ENCODE measurements at places on chromosomes 12 and 14.

GRCh38 chr12:95884998-95885397 is 26.2 kb downstream of the SNRPF start:
- no peak for DNase-seq

DNA sequence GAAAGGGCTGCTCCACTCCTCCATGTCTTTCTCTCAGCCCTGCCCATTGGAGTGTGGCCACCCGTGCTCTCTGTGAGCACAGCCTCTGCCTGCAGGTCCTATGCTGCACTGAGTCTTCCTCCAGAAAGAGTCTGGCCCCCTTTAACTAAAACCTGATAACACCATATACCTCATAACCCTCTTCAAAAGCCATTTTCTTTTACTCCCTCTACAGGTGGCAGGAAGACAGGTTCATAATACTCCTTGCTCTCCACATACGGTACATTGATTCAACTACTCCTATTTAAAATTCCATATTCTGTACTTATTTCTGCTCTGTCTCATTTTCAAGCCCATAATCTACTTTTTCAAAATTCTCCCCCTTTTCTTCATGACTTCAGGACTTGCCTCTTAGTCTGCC is 144.0 kb downstream of the HELB start:
- DNase-seq: no peak

GRCh38 chr14:103872481-103873113 is 25.2 kb upstream of the PPP1R13B start:
- DNase-seq: no peak

GRCh38 chr12:54383041-54383609 is 1.4 kb downstream of the ZNF385A start:
- no peak for DNase-seq

GRCh38 chr12:112017041-112017440 is 3.8 kb downstream of the ERP29 start:
- no peak for DNase-seq

- DNase-seq: no peak
Observed at GRCh38 chr14:37673439-37673838, 78.0 kb downstream of the TTC6 start.

- no peak for DNase-seq
Observed at GRCh38 chr14:59254911-59255545, 66.6 kb downstream of the DAAM1 start.

DNA sequence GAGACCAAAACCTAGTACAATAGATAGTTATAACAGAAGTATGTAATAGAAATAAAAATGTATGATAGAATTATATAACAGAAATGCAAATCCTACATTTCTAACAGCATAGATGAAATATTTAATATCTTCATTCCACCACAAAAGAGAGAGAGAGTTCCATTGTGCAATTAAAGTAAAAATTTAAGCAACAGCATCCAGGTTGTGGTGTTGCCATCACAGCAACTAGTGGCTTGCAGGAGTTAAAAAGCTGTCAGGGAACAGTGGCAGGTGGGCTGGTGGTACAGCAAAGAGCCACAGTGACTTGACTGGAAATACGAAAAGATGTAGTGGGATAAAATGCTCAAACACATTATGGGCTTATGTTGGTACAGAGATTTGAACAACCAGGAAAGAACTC is 57.1 kb upstream of the MDM1 start:
- no peak for DNase-seq

- DNase-seq: no peak
Observed at GRCh38 chr12:93005928-93006392, 76.9 kb upstream of the EEA1 start.

- DNase-seq: no peak
Observed at GRCh38 chr12:5954661-5955060, 9.6 kb upstream of the ANO2 start.

DNA sequence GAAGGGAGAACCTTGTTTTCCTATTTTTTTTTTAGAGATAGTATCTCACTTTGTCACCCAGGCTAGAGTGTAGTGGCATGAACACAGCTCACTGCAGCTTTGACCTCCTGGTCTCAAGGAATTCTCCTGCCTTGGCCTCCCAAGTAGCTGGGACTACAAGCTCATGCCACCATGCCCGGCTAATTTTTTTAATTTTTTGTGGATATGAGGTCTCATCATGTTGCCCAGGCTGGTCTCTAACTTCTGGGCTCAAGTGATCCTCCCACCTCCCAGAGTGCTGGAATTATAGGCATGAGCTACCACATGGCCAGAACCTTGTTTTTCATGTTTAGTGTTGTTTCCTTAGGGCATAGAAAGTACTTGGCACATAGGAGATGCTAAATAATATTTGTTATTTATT is 13.5 kb downstream of the MANSC1 start:
- no peak for DNase-seq

DNA sequence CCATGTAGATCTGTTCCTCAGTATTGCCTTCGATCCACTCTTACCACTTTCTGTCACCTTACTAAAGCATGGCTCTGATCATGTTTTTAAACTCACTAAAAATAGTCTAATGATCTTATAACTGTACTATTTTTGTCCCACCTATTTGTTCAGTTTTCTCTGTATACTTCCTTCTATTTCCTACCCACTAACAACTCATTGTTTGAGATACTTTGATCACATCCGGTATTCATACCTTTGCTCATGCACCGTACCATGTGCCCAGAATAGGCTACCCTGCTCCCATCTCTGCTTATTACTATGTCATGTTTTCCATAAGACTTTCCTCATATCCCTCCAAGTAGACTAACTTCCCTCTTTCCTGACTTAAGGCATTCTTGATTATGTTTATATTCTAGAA is 128.6 kb downstream of the MED13L start:
- no peak for DNase-seq

GRCh38 chr12:13165617-13166041 is 30.9 kb upstream of the EMP1 start:
- DNase-seq: peak; percentile 62

GRCh38 chr14:77006132-77006531 is 22.4 kb downstream of the IRF2BPL start:
- DNase-seq: no peak

DNA sequence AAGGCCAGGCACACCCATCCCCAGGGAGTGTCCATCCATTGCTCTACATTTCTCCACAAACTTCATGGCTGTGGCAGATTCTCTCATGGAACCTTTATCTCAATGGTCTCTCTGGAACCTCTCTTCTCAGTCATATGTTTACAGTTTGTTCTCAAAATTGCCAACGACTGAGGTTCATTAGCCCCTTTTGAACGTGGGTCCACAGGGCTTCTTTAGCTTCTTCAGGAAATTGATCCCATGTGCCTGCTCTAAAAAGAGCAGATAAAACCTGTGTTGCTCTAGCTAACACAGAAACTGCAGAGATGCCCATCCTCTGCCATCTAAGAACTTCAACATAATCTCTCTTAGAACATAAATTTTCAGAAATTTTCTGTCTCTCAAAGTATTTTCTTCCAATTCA is at the start of gene OR6C4:
Gene OR6C4 (plus strand): TSS at position 301 of the 400 bp plus-strand sequence. CDS start 1,625 bp downstream, outside the sequence.
- no peak for DNase-seq

GRCh38 chr12:92926549-92926948 is 2.5 kb downstream of the EEA1 start:
- DNase-seq: no peak

DNA sequence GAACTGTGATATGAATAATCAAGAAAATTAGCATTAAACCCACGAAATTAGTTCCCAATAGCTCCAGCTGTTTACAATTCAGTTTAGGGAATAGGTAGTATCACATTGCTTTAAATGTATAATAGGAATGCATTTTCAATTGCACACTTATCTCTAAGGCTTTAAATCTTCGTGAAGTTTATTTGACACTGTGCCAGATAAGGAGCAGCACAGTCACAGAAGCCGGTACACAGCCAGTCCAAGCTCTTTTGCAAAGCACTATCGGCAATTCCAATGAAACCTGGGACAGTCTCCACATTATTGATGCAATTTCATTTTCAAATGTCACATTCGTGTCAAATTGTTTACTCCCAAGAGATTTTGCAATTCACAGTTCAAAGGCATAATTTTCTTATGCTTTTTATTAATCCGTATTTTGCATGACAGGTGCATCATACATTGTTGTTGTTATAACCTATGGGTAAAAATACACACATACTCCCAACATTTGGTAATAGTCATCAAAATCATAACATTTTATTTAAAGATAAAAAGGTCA is 602.8 kb downstream of the RPS29 start:
- no peak for DNase-seq

GRCh38 chr12:52213564-52214420 is 19.3 kb upstream of the KRT7 start:
- DNase-seq: peak; percentile 84

- peak; percentile 71 for DNase-seq
Observed at GRCh38 chr14:93962701-93963601, 13.4 kb downstream of the ASB2 start.
